ENCODE measurements at places on chromosomes 13 and 19.

DNA sequence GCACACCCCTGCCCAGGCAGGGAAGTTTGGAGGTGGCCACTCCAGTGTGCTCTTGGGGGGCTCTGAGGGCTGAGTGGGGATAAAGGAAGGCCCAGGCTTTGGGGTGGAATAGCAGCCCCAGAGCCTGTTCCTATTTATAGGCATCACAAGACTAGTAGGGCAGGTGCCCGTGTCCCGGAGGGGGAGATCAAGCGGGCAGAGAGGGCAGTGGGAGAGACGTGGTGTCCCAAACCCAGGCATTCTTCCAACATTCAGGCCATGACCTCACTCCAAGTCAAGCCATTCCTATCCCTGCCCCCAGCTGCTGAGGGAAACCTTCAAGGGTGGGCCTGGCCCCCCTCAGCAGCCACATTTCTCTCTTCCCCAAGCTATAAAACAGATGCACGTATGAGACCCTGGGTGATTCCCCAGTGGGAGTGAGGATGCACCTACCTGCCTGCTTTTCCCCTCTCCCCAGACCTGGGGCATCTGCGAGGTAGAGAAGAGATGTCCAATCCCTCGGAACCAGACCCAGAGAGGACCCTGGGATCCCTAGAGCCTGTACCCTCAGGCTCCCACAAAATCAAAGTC is 3.9 kb downstream of the WIZ start:
- no peak for DNase-seq

GRCh38 chr19:45852983-45853382 is 10.0 kb downstream of the SYMPK start:
- DNase-seq, result no peak

GRCh38 chr19:13181747-13182388 is 31.7 kb downstream of the IER2 start:
- DNase-seq, result peak; percentile 65

- DNase-seq, result no peak
Observed at GRCh38 chr13:110664041-110664440, 41.9 kb downstream of the CARS2 start.

- DNase-seq, result no peak
Observed at GRCh38 chr13:111614613-111615012, 294.2 kb downstream of the TEX29 start.

DNA sequence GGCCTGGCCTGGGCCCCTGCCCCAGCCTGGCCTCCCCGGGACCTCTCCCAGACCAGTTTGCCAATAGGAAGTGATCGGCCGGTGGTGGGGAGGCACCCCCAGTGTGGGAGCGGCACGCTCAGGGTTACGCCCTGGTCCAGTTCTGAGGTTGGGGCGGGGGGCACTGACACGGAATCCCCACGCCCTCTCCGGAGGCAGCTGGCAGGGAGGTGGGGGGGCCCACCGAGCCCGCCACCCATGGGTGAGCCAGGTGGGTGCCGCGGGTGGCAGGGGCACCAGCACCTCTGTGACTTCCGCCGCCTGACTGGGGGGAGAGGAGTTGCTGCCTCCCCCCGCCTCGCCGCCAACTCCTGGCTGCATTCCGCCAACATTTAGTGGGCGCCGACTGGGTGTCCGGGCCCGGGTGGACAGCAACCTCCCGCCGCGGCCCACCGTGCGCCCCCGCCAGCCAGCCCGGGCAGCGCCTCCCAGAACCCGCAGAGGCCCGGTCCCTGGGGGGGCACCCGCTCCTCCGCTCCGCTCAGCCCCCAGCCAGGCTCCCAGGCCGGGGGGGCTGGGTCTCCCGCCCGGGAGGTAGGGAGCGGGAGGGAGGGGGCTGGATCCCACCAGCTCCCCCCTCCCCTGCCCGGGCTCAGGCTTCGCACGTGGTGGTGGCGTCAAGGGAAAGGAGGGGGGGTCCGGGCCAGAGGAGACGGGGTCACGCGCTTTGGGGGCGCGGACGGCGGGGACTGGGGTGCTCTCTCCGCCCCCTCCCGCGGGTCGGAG is 2.0 kb downstream of the ZBTB7A start:
- DNase-seq, result peak; percentile 60

DNA sequence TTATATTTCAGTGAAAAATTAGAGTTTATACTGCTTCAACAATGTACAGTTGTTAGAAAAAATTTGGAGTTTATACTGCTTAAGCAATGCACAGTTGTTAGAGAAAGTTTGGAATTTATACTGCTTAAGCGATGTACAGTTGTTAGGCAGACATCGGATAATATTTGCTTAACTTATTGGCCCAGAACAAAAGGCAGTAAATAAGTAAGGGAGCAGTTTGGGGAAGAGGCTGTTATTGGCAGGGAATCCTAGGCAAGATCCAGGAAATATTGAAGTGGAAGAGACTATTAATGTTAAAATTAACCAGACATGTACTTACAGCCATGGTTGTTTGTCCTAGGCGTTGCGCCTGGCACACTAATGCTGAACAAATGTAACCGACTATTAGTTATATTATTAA is 166.9 kb downstream of the GPC5 start:
- no peak for DNase-seq

GRCh38 chr19:53195265-53195903 is 2.2 kb upstream of the ZNF665 start:
- DNase-seq, result peak; percentile 83

DNA sequence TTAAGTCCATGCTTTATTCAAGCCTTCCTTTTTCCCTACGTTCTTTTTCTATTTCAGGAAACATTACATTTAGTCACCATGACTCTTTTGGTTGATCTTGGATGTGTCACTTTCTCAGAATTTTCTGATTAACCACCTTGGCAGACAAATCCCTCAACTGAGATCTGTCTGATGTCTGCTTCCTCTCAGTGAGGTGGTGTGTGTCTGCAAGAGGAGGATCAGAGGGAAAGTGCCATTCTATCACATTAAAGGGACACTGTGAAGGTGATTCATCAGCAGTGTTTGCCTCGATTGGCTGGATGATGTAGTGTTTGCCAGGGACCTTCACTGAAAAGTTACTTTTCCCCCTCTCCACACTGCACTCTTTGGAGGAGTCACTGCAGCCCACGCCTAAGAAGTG is 3.0 kb upstream of the CCNP start:
- DNase-seq, result peak; percentile 50

DNA sequence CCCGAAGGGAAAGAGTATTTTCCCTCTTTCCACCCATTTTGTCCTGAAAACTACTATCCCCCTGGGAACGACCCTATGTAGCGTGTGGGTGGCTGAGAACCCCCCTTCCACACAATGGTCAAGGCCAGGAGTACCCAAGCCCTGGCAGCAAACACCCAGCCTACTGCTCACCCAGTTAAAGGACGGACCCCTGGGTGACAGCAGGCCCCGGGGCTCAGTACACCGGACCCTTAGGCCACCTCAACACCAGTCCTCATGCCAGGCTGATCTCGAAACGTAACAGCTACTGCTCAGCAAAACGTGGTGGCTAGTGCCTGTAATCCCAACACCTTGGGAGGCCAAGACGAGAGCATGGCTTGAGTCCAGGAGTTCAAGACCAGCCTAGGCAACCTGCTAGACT is 1.4 kb downstream of the ANKRD27 start:
- DNase-seq, result no peak

- DNase-seq, result no peak
Observed at GRCh38 chr19:8093740-8094139, 41.2 kb downstream of the CCL25 start.

- no peak for DNase-seq
Observed at GRCh38 chr13:99305158-99305557, 2.0 kb downstream of the GPR183 start.

GRCh38 chr13:27172495-27172842 is 858 bp upstream of the USP12 start:
- DNase-seq, result peak; percentile 18

GRCh38 chr19:49111218-49111998 is 2.8 kb upstream of the LIN7B start:
- no peak for DNase-seq

GRCh38 chr19:51547397-51548212 is 16.1 kb upstream of the SIGLEC6 start:
- DNase-seq, result no peak

GRCh38 chr19:44770550-44771257 is 7.0 kb upstream of the CBLC start:
- peak; percentile 99 for DNase-seq

DNA sequence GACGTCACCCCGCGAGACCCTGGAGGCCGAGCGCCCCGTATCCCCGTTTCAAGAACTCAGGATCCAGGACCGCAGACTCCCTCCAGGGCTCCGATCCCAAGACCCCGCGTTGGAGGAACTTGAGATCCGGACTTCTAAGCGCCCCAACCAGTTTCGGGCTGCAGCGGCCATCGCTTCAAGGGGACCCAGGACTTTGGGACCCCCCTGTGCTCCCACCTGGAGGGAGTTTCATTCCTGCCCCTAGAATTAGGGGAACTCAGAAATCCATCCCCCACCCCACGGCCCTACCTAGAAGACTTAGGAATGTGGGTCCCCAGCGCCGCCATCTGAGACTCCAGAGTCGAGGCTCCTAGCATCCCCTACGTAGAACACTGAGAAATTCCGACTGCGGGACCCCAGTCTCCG is 400 bp downstream of the PLEKHG2 start:
- peak; percentile 34 for DNase-seq

DNA sequence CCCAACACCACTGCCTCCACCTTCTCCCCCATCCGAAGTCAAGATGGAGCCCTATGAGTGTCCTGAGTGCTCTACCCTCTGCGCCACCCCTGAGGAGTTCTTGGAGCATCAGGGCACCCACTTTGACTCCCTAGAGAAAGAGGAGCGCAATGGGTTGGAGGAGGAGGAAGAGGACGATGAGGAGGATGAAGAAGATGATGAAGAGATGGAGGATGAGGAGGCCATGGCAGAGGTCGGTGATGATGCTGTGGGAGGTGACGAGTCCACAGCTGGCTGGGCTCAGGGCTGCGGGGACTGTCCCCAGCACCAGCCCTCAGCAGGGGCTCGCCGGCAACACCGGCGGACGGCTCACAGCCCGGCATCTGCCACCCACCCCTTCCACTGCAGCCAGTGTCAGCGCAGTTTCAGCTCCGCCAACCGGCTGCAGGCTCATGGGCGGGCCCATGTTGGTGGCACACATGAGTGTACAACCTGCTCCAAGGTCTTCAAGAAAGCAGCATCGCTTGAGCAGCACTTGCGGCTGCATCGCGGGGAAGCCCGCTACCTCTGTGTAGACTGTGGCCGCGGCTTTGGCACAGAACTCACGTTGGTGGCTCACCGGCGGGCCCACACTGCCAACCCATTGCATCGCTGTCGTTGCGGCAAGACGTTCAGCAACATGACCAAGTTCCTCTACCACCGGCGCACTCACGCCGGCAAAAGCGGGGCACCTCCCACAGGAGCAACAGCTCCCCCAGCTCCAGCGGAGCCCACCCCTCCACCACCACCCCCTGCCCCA is 5.0 kb downstream of the ZNF526 start:
- no peak for DNase-seq

- peak; percentile 33 for DNase-seq
Observed at GRCh38 chr19:48724796-48725753, 5.5 kb upstream of the MAMSTR start.

GRCh38 chr13:44195245-44195644 is 178.4 kb upstream of the SERP2 start:
- DNase-seq, result peak; percentile 41

- DNase-seq, result no peak
Observed at GRCh38 chr19:5152767-5153532, 184.0 kb downstream of the KDM4B start.

DNA sequence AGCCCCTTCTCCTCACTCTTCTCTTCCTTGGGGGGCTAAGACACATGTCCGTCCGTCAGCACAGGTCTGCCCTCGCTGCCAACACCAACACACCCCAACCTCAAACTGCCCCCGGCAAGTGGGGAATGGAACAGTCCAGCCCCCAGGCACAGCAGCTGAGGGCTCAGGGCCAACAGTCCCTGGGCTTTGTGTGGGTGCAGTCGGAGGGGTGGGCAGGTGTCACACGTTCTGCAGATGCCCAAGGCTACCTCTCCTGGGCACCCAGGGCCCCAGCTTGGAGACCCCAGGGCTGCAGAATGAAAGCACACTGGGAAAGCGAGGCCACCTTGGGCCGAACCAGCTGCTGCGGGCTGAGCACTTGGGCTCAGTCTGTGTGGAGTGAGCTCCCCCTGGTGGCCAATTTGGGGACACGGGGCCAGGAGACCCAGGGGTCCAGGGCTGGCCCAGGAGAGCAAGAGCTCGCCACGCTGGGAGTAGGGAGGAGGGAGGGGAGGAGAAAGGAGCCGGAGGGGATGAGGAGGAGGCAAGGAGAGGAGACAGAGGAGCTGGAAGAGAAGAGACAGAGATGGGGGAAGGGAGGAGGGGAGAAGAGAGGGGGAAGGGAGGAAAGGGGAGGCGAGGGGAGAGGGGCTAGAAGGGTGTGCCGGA is 14.0 kb upstream of the ATP8B3 start:
- DNase-seq, result peak; percentile 86

- DNase-seq, result peak; percentile 78
Observed at GRCh38 chr19:36771261-36772231, 1.1 kb downstream of the ZNF850 start.

DNA sequence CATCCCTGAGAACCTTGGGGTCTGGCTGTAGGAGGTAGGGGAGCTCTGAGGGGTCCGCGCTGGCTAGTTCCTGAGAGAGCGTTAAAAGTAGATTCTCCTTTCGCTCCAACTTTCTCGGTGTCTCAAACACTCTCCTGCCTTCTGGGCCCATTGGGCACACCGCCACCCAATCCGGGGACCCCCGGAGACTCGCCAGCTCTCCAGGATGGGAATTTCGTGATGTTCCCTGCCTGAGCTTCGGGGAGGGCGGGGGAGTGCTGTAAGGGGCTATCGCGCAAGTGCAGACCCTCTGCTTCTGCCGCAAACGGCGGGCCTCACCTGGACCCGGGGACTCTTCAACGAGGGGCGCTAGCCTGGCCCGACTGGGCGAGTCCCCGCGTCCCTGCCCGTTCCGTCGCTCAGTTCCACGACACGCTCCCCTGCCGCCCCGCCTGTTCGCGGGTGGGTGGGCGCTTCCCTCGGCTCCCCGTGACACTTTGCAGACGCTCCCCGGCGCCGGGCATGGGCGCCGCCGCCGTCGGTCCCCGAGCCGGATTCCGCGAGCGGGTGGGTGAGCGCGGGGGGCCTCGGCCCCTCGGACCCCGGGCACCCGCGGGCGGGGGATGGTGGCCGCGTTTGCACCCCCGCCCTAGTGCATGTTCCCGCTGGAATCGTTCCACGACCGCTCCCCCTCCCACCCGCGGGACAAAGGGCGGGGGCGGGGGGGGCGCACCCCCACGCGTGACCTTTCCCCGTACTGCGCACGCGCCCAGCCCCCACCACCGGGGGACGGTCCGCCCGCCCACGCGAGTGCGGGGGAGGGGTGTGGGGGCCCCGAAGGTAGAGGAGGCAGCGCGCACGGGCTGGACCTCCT is at the start of gene CCDC106:
Gene CCDC106, plus strand, starts transcription at position 481 of the 853 bp plus-strand sequence. CDS start 835 bp downstream, outside the sequence.
- peak; percentile 60 for DNase-seq

DNA sequence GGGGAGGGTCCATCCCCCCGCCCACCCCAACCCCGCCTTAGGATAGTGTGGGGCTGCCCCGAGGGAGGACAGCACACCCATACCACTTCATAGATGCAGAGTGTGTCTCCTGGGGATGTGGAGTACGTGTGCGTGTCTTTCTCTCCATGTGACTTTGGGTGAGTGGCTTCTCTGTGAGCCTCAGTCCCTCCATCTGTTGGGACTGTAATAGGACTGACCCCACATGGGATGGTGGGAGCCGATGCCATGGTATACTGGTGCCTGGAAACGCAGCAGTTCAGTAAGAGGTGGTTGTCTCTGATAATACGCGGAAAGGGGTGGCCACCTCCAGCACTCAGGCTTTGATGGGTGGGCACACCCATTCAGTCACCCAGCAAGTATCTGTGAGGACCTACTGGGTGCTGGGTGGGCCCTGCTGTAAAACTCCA is 816 bp upstream of the PRKD2 start:
- DNase-seq, result peak; percentile 54

- no peak for DNase-seq
Observed at GRCh38 chr13:34933349-34933748, 8.7 kb upstream of the NBEA start.

- DNase-seq, result peak; percentile 80
Observed at GRCh38 chr19:5048091-5048726, 79.3 kb downstream of the KDM4B start.

Measured in activated CD4-positive, alpha-beta T cell treated with anti-CD3 and anti-CD28 coated beads for 36 hours (primary cell).